ENCODE measurements at places on chromosomes 1 and 21.

- DNase-seq: no peak
Observed at GRCh38 chr1:94679332-94680038, 137.9 kb upstream of the F3 start.

- DNase-seq: no peak
Observed at GRCh38 chr1:16181887-16182719, 26.2 kb upstream of the EPHA2 start.

DNA sequence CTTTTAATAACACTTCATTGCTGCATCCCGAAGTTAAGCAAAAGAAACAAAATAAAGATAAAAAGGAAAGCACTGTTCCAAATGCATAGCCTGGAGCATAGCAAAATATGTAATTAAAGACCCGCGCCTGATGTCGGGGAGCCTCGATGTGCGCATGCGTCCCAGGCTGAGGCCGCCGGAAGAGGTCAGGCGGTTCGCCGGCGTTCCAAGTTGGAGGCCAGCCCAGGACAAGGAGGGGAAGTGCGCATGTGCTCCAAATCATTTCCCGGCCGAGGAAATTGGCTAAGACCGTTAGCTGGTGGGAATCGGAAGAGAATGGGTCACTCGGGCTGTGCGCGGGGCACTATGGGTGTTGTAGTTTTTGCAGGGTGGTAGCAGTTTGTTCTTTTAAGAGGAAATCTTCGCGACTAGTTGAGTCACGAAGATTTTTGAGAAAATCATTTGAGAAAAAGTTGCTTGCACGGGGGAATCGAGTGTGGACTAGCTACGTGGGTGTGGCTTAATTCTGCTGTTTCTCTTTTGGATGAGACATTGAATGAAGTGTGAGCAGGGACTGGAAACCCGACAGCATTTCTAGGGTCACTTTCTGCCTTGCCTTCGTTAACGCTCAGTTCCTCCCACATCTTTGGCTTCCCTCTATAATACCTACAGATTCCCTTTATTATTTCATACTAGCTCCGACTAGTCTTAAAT, 31.0 kb upstream of the CD1D start:
- peak; percentile 34 for DNase-seq

DNA sequence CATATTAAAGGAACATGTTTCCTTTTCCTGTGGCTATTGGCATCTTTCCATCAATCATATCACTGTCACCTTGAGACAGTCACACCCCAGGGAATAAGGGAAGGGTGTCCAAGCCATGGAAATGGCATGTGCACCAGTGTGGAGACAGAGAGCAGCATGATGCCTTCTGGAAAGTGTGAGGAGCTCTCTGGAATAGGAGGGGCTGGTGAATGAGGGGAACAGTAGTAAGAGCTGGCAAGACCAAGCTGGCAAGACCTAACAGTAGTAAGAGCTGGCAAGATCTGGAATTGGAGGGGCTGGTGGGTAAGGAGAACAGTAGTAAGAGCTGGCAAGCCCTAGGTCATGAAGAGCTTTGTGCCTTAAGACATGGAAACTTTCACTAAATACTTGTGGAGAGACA, 186.7 kb downstream of the C1orf94 start:
- no peak for DNase-seq

- DNase-seq: no peak
Observed at GRCh38 chr1:204673909-204674649, 11.5 kb downstream of the LRRN2 start.

DNA sequence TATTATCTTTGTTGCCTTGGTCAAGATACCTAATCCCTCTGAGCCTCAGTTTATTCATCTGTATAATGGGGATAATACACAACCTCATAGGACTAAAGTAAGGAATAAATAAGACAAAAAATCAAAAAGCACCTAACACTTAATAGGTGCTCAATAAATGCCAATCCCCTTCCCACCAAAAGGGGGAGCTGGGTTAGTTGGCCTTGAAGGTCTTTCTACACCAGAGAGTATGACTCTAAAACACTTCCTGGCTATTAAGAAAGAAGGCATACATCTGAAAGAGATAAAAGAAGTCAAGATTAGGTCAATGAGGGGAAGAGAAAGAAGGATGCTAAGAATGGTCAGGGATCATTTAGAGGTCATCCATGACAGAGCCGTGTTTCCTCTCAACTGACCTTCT, 11.1 kb downstream of the VSIG8 start:
- no peak for DNase-seq

Measured in stimulated activated CD8-positive, alpha-beta memory T cell treated with anti-CD3 and anti-CD28 coated beads, Interleukin-15, amount 100 ng/mL, for 1 hour (primary cell).